Central memory CD4-positive, alpha-beta T cell (primary cell): ENCODE measurements at places on chromosomes 2 and 18.

DNA sequence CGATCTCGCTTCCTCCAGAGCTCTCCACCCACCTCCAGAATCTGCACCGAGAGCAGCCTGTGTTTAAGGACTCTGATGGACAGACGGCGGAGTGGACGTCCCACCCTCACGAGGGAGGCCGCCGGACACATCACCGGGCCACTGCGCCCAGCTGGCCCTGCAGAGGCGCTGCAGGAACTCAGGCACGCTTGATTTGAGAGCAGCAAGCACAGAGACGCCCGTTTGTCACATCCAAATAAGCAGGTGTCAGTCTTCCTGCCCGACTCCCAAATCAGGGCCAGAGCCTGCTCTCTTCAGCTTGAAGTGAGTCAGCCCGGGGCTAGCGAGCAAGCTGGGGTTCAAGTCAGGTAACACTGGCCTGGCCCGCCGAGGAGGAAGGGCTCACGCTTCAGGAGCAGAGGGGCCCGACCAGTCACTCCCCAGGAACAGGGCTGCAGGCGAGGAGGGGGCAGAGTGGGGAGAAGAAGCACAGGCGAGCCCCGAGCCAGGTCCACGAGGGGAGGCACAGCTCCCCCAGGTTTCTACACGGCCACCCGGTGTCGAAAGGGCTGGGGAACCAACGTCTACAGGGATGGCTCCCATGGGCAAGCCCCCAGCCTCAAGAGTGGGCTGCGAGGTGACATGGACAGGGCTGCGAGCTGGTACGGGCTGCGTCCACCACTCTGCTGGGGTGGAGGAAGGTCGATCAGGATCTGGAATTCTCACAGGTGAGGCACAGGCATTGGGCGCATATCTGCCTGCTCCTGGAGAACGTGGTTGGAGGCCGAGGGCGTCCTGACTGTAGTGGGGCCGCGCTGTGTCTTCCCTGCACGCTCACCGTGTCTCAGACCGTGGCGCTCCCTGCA lies 52.5 kb upstream of the CTDP1 start:
- no peak for DNase-seq

- no peak for DNase-seq
These were observed 1040.4 kb upstream of the CDH2 start for GRCh38 chr18:29217124-29217915.

- no peak for DNase-seq
These were observed 167.5 kb downstream of the UBR3 start for GRCh38 chr2:169994752-169995151.

GRCh38 chr2:55025082-55025481 lies 25.2 kb downstream of the RTN4 start:
- DNase-seq: no peak

- DNase-seq: no peak
These were observed 71.7 kb downstream of the PTRHD1 start for GRCh38 chr2:24721470-24721869.

DNA sequence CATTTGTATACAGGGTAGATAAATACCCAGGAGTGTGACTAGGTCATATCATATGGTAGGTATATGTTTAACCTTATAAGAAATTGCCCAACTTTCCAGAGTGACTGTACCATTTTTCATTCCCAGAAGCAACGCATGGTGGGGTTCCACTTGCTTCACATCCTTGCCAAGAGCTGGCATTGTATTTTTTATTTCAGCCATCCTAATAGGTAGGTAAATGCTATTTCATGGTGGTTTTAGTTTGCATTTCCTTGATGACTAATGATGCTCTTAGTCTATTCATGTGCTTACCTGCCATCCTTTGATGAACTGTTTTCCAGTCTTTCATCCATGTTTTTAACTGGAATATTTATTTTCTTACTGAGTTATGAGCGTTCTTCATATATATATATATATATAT lies 51.9 kb downstream of the MAP4K3 start:
- DNase-seq: no peak

GRCh38 chr2:64479259-64480117 lies 25.5 kb downstream of the LGALSL start:
- no peak for DNase-seq

DNA sequence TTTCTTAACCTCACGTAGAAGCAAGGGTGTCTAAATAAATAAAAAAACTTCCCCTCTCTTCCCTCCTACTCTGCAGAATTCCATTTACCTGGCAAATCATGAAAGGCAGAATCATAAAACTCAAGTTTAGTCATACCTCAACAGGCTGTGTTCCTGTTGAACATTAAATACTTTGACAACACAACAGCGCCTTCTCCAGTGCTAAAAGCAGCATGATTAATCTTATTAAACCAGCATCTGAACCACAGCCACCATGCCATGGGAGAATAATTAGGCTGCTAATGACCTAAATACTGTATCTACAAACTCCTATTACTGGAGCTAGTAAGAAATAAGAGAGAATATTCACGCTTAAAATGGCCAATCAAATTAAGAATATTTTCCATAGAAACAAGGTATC lies 68.1 kb downstream of the CDH2 start:
- no peak for DNase-seq

DNA sequence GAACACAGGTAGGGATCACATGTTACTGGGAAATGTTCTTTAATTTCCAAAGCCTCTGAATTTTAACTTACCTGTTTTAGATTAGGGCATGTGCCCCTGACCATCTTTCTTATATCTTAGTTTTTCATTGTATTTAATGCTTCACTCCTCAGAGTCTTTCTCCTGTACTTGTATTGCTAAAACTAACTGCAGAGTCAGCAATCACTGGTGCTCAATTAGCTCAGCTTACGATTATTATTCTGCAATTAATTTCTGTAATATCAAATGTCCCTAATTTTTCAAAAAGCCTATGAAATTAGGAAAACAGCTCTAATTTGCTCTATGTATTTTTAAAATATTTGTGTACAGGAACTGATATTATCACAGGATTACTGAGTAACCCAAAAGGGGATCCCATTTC lies 693.2 kb upstream of the SLC8A1 start:
- no peak for DNase-seq

DNA sequence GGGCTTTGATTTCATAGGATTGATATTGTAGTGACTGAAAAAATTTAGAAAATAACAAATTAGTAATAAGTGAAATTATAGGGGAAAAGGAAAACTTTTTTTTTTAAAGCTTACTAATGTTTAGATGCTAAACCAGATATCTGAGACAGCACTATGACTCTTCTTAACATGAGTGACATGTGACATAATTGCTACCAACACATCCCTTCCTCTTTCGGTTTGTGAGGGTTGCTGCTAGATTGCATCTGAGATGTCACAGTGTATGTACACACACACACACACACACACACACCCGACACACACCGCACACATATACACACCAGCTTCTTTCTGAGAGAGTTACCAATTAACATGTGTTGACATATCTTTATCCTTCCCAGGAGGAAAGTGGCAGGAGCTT lies 18.0 kb downstream of the RAPGEF4 start:
- DNase-seq: no peak

- peak; percentile 14 for DNase-seq
These were observed 35.4 kb downstream of the MGAT5 start for GRCh38 chr2:134289225-134289624.

GRCh38 chr18:22032392-22032961 lies 136.9 kb upstream of the GATA6 start:
- no peak for DNase-seq

DNA sequence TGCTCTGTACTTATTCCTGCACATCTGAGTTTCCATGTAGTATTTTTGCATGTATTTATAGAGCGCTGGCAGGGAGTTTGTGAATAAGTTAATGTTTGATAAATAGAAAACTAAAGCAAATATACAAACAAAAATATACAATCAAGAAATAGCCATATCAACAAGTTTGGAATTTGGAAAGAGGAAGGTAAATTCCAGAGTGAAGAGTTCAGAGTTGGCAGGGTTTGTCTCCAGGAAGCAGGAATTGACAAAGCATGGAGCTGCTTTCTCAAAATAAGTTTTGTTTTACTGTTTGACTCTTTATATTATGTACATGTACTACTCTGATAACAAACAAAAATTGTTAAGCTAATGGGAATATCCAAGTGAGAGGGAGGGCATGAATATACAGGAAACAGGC lies 80.3 kb downstream of the SPOPL start:
- no peak for DNase-seq

GRCh38 chr2:237171396-237171795 lies 85.7 kb downstream of the COPS8 start:
- DNase-seq: no peak

DNA sequence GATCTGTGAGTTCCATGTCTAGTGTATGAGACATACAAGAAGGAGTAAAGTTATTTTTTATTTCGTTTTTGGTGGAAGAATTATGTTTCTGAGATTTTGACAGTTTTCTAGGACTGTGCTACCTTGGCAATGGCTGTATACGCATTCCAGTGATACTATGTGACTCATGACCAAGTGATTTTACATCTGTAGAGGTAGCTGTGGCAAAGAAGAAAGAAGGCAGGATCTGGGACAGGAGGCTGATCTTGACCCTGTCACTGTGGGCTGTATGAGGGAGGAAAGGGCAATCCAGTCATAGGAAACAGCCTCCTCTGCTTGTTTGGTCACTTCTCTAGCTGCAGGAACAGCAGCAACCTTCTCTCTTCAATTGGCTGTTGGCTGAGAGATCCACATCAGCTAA lies 44.0 kb upstream of the PDCL3 start:
- no peak for DNase-seq

- DNase-seq: peak; percentile 51
These were observed 815 bp downstream of the GMCL1 start for GRCh38 chr2:69830045-69830905.

DNA sequence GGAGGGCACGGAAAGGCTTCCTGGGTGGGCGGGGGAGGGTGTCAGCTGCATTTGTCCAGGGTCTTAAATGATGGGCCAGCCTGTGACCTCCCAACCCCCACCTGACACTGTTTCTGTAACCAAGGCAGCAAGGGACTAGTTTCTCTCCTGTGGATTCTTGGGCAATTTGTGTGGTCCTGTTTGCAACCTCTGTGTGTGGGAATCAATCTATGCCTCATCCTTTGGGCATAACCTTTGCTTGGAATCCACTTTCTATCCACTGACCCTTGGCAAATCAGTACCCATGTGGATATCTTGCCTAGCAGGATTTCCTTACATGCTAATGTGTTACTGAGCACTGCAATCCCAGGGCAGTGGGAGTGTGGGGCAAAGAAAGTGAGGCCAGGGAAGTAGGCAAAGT lies 54.1 kb downstream of the GPR39 start:
- DNase-seq: no peak

- DNase-seq: no peak
These were observed 118.6 kb downstream of the MBP start for GRCh38 chr18:77013811-77014521.

GRCh38 chr18:27843783-27844777 lies 332.9 kb downstream of the CDH2 start:
- DNase-seq: no peak

GRCh38 chr2:44745922-44746766 lies 195.4 kb upstream of the SIX3 start:
- DNase-seq: no peak

- DNase-seq: no peak
These were observed 64.2 kb downstream of the CCDC150 start for GRCh38 chr2:196703695-196704094.

DNA sequence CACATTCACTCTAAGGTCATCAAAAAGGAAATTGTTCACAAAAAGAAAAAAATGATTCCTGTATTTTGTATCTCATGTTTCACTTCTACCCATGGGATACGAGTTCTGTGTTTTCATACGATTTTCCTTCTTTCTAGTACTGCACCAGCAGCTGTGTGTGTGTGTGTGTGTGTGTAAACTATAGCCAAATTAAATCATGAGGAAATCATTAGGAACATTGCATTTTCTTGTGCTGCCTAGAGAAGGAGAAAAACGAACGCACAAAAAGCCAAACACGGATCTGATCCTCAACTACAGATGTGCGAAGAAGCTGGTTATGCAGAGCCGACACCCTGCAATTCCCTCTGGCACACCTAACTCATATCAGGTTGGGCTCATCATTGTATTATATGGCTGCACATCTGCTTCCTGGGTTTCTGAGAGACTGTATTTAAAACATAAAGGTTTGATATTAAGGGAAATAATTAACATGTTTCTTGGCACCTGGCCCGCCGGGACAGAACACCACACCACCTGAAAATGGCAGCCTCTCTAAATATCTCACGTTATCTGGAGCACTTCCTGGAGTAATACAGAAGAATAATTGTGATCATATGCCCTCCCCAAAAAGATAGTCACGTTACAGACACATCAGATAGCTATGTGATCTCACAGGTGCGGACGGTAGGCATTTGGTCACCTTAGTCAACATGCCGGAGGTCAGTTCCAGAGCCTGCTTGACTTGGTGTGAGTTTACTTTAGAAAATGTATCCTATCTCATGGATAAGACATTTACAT lies 586.3 kb upstream of the SALL3 start:
- no peak for DNase-seq

DNA sequence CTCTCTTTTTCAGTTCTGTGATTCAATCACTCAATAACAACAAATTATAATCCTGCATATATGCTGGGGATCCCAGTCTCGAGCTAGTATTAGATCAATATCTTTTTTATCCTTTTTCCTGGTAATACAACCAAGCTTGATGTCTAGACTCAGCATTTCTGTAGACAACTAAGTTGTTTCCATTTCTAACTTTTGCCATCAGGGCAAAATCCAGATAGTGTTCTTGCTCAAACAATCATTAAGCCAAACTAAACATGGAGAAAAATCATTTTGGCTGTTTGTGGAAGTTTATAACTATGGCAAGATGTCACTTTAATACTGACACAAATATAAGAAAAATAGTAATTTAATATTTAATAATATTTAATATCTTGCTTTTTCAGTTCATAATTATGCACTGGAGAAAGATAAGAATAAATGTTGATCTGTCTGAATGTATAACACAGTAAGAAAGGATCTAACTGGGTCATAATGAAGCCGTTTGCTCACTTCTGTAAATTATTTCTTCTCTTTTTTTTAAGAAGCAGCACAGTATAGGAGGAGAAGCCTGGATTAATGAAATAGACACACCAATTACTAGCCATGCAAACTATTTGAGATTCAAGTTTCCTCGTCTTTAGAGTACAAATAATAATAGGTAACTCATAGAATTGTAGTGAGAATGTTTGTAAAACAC lies 979.1 kb downstream of the LRP1B start:
- no peak for DNase-seq

- no peak for DNase-seq
These were observed 239.3 kb downstream of the FBXO15 start for GRCh38 chr18:73908323-73908722.

- DNase-seq: no peak
These were observed 887.9 kb downstream of the NRXN1 start for GRCh38 chr2:50143822-50144575.

- no peak for DNase-seq
These were observed 168.7 kb downstream of the NRXN1 start for GRCh38 chr2:50863218-50863617.

- no peak for DNase-seq
These were observed 295.1 kb upstream of the RAB12 start for GRCh38 chr18:8314124-8314523.

- no peak for DNase-seq
These were observed 965 bp upstream of the ELOA2 start for GRCh38 chr18:47036298-47036874.

DNA sequence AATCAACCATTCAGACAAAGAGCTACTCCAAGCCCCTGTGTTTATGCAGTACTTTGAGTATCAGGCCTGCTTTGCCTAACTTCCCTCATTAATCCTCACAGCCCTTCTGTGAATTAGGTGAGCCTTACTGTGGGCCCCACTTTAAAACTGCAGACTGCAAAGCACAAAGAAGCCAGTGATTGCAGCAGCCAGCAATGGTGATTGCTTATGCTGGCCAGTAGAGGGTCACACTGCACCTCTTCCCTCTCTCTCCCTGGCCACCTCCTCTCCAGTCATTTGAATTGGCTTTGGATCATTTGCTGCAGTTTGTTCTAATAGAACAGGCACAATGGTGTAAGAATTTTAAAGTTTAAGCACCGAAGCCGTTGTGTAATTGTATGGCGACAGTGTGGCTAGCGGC lies 229.9 kb downstream of the AGPS start:
- DNase-seq: no peak
